ENCODE measurements at places on chromosomes 3 and 15.
A peak's percentile ranks its signal among the peaks of the same experiment; 100 is the strongest.

- DNase-seq: no peak
Measured at GRCh38 chr15:65873256-65873655, 4.0 kb downstream of the RAB11A start.

DNA sequence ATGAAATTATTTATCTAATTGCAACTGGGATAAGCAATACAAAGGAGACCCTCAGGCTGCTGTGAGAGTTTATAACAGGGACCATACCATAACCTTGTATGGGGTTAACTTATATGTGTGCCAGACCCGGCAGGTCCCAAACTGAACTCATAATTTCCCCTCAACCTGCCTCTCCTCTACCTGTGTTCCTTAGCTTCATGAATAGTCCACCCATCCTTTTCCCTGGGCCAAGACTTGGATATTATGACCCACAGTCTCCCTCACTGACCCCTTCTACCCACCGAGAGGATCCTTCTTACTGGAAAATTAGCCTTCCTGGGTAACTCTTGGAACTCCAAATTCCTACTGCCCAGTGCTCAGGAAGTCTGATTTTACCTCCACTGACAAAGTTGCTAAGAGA, 3.4 kb upstream of the TSPAN3 start:
- DNase-seq: no peak

GRCh38 chr3:154728285-154728684, 298.3 kb upstream of the GPR149 start:
- no peak for DNase-seq

- no peak for DNase-seq
Measured at GRCh38 chr3:189954733-189955665, 165.7 kb downstream of the P3H2 start.

GRCh38 chr3:107323723-107324122, 53.5 kb upstream of the CCDC54 start:
- no peak for DNase-seq

DNA sequence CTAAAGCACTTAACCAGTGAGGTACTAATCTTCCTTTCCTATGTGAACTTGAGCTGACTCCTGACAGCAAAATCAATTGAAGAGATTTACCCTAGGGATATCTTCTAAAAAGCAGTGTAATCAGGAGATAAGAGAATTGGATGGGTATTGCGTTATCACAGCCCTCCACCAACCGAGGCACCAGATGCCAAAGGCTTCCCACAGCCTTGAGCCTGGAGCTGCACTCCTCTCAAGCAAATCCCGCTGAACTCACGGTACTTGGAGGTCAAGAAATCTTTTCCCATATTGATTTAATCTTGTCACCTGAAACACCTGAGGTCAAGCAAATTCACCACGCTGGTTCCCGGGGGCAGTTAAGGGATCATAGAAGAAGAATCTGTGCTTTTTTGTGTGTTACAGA, 346.8 kb downstream of the TBL1XR1 start:
- DNase-seq: no peak

- no peak for DNase-seq
Measured at GRCh38 chr3:49279376-49279775, 2.3 kb upstream of the C3orf62 start.

- no peak for DNase-seq
Measured at GRCh38 chr3:119681279-119681678, 4.1 kb upstream of the COX17 start.

GRCh38 chr15:101070502-101071273, 151.5 kb downstream of the LRRK1 start:
- DNase-seq: no peak

DNA sequence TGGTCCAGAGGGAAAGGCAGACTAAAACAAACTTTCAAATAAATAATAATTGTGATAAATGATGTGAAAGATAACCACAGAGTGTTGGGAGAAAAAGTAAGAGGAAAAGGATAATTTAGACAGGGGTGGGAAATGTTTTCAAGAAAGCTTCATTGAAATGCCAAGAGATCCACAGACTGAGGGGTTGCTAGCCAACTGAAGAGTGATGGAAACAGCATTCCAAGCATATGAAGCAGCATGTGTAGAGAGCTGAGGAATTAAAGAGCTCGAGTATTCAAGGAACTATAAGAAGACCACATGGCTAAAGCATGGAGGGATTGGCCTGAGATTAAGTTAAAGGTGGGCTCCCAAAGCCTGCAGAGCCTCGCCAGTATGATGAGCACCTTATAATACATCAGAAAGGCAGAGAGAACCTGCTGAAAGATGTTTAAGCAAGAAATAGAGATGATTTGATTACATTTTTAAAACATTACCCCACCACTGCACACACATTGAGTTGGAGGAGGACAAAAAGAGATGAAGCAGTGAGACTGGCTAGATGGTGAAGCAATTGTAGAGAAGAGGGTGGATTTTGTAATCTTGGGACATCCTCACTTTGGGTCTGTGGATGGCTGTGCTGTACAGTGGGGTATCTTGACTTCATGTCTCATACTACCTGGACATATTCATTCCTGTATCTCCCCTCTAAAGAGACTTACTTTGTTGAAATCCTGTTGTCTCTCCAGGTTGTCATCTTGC, 100.8 kb downstream of the STAC start:
- no peak for DNase-seq

DNA sequence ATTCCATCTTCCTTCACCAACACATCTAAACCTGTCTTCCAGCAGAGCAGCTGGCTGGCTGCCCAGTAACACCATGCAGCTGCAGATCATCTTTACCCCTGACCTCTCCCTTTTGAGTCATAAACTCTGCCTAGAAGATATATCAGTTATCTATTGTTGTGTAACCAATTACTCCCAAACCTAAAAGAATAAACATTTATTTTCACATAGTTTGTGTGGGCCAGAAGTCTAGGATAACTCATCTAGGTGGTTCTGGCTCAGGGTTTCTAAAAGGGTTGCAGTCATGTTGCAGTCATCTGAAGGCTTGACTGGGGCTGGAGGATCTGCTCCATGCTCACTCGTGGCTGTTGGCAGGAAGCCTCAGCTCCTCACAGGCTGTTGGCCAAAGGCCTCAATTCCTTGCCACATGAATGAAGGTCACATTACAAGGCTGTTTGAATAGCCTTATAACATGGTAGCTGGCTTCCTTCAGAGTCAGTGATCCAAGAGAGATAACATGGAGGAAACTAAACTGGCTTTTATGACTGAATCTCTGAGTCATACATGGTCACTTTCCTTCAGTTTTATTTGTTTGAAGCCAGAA, 92.8 kb downstream of the GOLIM4 start:
- DNase-seq: no peak

DNA sequence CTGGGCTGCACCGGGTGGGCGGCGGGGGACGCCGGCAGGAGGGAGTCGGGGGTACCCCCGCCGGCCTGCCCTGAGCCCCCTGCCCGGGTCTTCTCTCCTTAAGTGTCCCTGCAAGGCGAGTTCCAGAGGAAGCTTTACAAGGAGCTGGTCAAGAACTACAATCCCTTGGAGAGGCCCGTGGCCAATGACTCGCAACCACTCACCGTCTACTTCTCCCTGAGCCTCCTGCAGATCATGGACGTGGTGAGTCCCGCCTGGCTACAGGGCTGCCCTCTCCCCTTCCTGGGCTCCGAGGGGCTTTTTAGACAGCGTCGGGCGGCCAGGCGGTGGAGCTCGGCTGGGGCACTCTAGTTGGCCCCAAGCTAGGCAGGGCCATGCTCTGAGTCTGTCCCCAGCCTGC, 480 bp downstream of the CHRNA7 start:
- DNase-seq: no peak

GRCh38 chr3:58645726-58646125, 20.8 kb downstream of the FAM3D start:
- no peak for DNase-seq

DNA sequence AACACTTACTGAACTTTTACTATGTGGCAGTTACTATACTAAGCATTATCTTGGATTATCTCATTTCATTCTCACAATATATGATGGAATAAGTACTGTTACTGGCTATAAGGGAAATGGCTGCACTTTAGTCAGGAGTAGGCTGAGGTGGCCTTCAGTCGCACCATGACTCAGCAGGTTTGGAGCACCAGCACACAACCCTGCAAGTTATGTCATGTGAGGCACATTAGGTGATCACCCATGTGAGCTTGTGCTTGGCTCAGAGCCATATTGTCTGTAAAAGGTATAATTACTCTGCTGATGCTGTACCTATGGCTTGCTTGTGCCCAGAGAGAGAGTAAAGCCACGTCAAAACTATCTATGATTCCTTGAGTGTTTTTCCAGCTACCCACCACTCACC, 54.1 kb upstream of the TIPARP start:
- no peak for DNase-seq

DNA sequence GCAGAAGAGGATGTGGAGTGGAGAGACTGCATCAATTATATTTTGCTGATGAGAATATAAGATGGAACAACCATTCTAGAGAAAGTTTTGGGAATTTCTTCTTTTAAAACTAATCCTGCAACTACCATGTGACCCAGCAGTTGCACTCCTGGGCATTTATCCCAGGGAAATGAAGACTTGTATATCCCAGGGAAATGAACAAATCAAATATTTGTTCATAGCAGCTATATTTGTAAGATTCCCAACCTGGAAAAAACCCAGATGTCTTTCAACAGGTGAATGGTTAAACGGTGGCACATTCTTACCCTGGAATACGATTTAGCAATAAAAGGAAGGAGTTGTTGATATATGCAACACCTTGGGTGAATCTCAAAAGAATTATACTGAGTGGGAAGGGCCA, 385.3 kb upstream of the TPRG1 start:
- no peak for DNase-seq

DNA sequence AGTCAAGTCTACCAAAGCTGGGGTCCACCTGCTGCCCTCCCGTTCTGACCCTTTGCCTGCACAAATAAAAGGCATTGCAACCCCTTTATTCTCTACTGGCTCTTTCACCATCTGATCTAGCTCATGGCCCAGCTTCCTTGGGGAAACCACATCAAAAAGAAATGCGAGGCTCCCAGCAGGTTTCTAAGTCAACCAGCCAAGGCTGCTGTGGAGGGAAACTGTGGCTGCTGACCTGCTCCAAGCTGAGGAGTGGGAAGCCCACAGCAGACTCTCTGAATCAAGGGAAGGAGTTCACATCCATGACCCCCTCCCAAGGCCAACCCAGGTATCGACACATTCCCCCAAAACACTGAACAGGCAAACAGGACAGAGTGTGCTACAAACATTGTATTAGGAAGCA, 25.2 kb upstream of the SLCO2A1 start:
- DNase-seq: no peak

- DNase-seq: peak; percentile 70
Measured at GRCh38 chr3:130892759-130893375, 1.0 kb upstream of the ATP2C1 start.

DNA sequence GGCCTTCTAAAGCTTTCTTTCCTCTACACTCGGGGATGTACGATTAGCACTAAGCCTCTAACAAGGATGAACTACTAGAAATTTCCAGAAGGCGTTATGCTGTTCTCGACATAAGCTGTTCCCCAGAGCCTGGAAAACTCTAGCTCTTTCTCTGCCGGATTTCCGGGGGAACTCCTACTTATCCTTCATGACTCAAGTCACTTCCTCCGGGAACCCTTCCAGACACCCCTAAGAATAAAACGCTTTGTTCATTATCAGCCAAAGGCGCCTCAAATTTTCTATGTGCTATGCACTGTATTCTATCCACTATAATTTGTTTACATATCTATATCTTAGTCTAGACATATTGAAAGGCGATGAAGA, 455 bp upstream of the SNAP23 start:
- DNase-seq: no peak

DNA sequence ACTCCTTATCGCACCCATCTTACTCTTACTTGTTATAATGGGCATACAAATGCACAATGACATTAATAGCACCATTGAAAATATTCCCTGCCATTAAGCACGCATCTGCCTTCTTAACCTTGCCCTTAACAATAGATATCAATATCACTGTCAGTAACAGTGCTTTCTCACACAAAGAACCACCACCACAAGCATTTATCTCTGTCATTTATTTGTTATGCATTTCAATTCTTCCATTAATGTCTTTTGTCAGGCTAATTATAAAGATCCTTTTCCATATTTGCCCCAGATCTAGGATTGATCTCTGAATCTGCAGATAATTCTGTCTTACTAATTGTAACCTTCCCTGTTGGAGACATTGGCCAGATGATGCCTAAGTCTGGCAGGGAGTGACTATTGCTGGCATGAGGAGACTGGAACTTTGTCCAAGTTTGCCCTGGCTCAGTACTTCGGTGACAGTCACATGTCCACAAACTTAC, 419.6 kb upstream of the TGFBR2 start:
- DNase-seq: no peak

DNA sequence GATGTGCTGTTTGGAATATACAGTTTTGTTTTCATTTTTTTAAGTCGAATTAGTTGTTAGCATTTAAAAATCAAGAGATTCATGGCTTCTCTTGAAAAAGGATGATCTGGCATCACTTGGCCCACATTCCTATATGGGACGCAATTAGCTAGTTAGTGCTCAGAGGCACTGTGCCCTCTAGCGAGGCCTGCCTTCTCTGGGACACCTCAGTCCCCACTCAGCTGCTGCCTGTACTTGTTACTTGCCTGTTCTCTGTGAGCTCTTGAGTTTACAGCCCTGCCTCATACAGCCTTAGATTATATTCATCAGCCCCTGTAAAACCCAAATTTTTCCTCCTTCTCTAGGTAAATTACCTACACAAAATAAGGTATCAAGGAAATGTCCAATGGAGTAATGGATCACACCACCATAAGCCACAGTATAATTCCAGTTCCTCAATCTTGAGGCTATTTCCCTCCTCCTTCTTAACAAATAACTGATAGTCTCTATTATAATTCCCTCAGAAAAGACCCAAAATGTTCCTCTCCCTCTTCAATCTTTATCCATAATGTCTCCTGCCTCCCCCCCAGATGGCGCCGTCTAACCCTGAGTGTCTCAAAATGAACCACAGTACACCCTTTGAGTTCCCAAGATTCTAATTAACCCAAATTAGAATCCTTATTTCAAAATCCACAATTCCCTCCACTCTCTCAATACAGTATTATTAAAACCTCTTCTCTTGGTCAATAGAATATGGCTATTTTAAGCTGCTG, 2.7 kb downstream of the ZMAT3 start:
- DNase-seq: peak; percentile 53

DNA sequence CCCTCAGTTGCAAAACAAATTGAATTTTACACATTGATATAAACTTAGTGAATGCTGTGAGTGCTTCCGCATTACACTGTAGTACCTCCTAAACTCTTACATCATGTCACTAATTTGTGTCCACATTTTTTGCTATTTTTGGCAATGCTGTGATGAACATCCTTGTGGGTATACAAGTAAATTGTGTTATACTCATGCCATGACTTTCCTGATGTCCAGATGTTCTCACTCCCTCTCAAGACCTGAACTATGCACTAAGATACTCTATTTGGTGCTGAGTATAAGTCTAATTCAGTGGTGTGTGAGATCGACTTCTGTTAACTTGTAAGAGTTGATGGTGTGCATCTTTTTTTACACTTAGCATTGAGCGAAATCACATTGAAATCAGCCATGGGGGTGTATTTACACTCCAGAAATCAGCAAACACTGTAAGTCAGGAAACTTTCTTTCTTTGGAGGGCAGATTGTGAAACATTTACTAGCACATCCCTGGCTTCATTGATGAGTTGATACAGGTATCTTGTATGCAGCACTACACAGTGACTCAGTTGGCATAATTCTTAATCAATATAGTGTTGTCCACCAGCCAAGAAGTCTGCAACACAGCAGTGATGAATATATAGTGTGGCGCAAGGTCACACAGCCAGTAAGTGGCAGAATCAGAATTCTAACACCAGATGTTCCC, 228.1 kb upstream of the RORA start:
- DNase-seq: no peak

All from activated CD4-positive, alpha-beta T cell treated with anti-CD3 and anti-CD28 coated beads for 4 hours (primary cell).